Smooth muscle cell of trachea (primary cell): ENCODE measurements at places on chromosomes 1 and 21. TPM values are rescaled to one million over a fixed set of nuclear protein-coding genes. Genes with fewer than 3 reads are reported as not detected.

OR10Z1 gene
- total RNA-seq, result not detected in 2 replicates

PTAFR gene
- under 0.01 and 0.15 TPM in 2 replicates for total RNA-seq

IL12RB2 gene
- total RNA-seq, result not detected in 2 replicates

CHRM3 gene
- under 0.01 TPM in 2 replicates for total RNA-seq

MMEL1 gene
- total RNA-seq, result under 0.01 and 1.3 TPM in 2 replicates

CFAP107 gene
- total RNA-seq, result under 0.01 TPM in 1 of 2 replicates, not detected in the other

C8B gene
- total RNA-seq, result not detected in 2 replicates

LCE1F gene
- not detected in 2 replicates for total RNA-seq

OPRD1 gene
- total RNA-seq, result under 0.01 TPM in 1 of 2 replicates, not detected in the other

ADAM30 gene
- total RNA-seq, result not detected in 2 replicates

RFX5 gene
- total RNA-seq, result 44.9 and 55.1 TPM in 2 replicates

KCND3 gene
- under 0.01 TPM in 2 replicates for total RNA-seq

NTMT2 gene
- not detected in 2 replicates for total RNA-seq

AUNIP gene
- total RNA-seq, result 0.33 and 1.0 TPM in 2 replicates

ID3 gene
- 38.0 and 80.3 TPM in 2 replicates for total RNA-seq

EFNA1 gene
- total RNA-seq, result 0.17 and 0.44 TPM in 2 replicates

GBP6 gene
- under 0.01 and 0.15 TPM in 2 replicates for total RNA-seq

DBT gene
- total RNA-seq, result 6.1 and 10.0 TPM in 2 replicates

TDRD5 gene
- not detected in 2 replicates for total RNA-seq

RASSF5 gene
- total RNA-seq, result 2.8 and 7.4 TPM in 2 replicates
